ENCODE measurements at places on chromosomes 7 and 10.

DNA sequence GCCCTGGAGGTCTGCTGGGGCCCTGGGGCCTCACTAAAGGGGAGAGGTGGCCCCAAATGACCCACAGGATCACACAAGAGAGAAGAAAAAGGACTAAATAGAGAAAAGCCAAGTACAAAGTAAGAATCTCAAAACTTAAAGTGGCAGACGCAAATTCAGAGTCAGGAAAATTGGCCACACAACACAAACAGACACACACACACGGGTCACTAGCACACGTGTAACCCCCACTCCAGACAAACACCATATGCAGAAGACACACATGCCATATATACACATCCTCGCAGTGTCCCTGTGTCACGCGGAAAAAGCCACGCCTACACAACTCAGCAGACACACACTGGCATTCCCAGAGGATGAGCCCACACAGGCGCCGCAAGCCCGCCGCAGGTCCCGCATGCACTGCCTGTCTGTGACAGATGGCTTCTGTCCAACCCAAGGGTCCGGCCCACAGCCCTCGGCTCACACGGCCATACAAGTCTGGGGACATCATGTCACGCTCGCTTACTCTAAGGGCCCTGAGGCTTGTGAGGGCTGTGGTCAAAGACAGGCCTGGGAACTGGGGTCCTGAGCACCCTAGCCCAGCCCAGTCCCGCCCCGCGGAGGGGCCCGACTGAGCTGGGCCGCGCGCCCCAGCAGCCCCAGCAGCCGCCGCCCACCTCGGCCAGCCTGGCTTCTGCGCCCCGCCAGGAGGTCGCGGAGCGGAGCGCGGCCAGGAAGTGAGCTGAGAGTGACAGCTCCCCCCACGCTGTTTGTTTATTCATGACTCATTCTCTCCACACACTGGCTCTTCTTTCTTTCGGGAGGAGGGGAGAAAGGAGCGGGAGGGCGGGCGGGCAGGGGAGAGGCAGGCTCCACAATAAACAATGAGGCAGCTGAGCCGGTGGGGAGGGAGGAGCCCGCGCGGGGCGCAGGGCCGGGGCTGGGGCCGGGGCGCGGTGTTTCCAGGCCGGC lies 95.5 kb upstream of the ZMIZ1 start:
- DNase-seq = peak; percentile 96

- DNase-seq = no peak
Measured at GRCh38 chr7:118793582-118793981, 569.1 kb downstream of the ANKRD7 start.

GRCh38 chr10:65894379-65894778 lies 1031.5 kb upstream of the LRRTM3 start:
- DNase-seq = no peak

DNA sequence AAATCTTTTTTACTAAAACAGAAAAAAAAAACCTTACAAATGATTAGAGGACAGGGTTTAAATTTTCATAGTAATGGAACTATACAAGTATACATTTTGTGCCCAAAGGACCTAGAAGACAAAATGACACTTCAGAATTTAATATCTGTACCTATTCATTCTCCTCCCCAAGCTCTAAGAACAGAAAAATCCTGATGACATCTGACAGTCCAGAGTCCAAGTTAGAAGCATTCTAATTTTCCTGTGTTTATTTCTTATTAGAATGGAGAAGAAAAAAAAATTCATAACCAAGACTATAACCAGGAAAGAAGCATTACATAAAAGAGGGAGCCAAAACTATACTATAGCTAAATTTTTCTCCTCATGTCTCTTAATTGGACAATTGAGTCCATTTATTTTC lies 138.9 kb upstream of the SLC13A1 start:
- no peak for DNase-seq

- no peak for DNase-seq
Measured at GRCh38 chr10:30047430-30047829, 12.0 kb downstream of the JCAD start.
